ENCODE measurements at places on chromosomes 4 and X.

DNA sequence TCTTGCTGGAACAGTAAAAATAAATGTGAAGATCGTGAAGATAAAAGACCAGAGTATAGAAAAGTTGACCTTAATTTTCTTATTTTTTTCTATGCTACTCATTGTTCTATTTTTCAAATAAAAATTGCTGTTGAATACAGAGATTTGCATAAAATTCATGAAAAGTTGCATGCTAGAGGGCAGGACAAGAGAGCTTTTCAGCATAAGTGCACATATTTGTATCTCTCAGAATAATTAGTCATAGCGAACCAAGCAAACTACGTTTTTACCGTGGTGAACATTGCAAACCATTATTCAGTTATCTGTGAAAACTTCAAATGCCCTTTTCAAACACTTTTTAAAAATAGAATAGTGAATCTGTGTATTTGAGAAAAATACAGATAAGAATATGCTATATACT is 26.4 kb upstream of the AFF2 start:
- DNase-seq = no peak

DNA sequence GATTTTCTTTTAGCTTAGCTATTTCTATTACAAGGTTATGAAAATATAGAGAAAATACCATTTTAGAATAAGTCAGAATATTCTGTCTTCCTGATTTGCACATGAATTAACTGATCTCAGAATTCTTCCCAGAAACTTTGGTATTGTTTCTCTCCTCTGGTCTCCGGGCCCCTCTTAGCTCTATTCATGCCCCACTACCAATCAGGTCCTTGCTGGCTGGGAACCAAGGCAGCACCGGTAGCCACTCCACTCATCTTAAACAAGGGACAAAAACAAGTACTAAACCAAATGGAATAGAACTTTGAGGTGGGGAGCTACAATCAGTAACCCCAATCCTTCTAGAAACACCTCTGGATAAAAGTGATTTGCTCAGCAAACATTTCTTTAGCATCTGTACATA is 64.3 kb downstream of the GPC3 start:
- no peak for DNase-seq

DNA sequence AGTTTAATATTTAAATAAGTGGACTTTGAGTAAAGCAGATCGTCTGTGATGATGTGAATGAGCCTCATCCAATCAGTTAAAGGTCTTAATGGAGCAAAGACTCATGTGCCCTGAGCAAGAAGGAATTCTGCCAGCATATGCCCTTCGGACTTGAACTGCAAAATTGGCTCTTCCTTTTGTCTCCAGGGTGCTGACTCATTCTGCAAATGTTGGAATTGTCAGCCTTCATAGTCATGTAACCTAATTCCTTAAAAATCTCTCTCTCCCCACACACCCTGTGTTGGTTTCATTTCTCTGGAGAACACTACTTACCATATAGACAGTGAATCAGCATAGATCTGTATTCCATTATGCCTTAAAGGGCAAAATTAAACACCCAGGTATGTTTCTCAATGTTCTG is 609.8 kb upstream of the GALNTL6 start:
- no peak for DNase-seq

- DNase-seq = no peak
Observed at GRCh38 chrX:123348468-123348867, 164.4 kb downstream of the GRIA3 start.

DNA sequence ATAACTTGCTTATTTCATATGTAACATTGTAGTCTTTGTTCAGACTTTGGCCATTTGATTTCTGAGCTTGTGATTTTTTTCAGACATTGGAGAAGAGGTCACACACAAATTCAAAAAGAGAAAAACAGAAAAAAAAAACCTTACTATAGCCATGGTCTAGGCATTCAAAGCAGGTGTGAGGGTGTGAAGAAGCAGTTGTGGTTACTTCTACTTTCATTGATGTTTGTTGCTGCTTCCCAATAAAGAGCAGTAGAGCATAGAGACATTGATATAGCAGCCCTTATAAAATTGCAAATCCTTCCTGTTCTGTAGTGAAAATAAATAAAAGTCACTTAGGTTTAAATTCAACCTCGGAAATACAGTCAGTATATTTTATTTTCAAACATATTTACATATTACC is 671.6 kb downstream of the GRXCR1 start:
- DNase-seq = no peak

DNA sequence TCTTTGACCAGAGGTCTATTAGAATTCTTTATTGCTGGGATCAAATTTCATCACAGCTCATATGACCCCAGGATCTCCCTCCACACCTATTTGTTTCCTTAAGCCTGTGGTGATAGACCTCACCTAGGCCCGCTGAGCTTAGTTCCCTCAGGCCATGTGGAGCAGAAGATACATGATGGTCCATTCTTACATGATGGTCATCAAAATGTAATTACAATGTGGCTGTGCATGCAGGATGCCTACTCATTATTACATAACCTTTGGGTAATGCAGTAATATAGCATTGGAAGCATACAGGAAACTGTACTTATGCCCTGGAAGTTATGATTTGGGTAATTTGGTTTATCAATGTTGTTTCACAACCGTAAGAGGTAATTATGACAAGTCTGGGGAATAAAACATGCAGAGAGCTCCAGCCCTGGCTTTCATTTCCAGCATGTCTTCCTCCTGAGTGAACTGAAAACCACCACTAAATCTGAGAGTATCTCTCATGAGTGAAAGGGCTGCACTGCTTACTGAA is 67.0 kb upstream of the AGA start:
- no peak for DNase-seq

GRCh38 chr4:37453281-37453998 is 208.9 kb downstream of the NWD2 start:
- DNase-seq = no peak

DNA sequence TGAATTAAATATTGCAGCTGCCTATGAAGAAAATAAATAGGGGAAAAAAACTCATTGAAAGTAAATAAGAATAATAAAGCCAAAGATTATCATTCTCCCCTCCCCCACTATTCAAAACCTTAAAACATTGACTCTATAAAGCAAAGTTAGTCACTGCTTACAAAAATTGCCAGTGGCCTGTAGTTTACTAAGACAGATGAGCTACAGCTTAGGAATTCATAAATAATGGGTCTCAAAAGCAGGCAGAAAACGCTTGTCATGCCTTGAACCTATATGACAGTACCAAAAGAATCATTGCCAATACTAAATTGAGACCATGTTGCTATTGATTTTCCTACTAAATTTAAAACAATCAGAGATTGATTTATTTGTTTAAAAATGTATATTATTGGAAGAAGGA is 78.9 kb downstream of the SLC10A7 start:
- DNase-seq = peak; percentile 14

DNA sequence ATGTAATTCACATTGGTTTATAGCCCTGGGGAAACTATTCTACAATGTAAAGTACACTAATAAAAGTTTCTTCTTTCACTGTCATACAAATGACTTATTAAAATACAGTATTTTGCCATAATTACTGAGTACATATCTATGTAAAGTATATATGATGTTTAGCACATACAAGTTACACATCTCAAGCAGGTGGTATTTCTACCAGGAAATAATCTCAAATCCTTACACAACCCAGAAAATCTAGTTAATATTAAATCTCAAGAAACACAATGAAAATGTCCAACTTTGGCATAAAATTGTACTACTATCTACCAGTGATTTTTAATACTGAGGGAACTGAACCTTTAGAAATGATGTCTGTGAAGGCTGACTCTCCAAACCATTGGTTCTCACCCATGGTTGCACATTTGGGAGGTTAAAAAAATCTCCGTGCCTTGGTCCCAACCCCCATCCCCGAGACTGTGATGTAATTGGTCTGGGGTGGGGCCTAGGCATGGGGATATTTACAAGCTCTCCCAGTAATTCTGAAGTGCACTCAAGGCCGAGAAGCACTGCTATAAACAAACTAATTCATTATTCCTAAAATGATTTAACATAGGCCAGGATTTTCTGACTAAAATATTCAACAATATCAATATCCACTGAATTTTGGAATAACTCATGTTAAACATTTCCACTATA is 27.6 kb downstream of the MAP3K15 start:
- DNase-seq = no peak

DNA sequence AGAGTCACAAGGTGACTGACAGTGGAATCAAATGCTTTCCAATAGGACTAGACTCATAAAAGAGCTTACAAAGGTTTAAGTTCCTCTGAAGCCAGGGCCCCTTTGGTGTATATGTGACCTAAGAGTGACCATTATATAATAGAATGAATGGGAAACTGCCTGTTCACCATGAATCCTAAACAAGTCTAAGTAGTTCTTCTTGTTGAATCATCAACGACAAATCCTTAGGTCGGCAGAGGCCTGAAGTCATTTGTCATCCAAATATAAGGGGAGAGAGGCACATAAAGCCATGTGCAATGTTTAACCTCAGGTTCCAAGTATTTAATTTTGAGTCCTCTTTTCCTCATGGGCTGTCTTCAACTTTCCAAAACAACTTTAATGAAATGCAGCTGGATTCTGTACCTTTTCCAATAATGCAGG is 122.4 kb downstream of the RASL11B start:
- no peak for DNase-seq

DNA sequence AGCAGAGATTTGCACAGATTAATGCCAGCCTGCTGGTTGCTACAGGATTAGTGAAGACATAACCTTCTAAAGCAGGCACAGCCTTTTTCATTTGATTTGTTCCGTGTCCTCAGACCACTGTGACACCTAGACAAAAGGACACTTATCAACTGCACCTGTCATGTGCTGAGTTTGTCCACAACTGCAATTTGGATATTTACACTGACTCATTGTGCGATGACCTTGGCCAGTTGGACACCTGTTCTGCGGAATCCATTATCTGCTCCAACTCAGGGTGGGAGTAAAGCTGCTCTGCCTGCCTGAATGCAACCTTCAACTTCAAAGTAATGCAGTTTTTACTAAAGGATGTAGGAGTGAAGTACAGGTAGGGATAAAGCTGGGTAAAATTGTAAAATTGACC is 4.1 kb upstream of the NR0B1 start:
- no peak for DNase-seq

GRCh38 chr4:168335621-168336020 is 17.1 kb upstream of the DDX60 start:
- no peak for DNase-seq

DNA sequence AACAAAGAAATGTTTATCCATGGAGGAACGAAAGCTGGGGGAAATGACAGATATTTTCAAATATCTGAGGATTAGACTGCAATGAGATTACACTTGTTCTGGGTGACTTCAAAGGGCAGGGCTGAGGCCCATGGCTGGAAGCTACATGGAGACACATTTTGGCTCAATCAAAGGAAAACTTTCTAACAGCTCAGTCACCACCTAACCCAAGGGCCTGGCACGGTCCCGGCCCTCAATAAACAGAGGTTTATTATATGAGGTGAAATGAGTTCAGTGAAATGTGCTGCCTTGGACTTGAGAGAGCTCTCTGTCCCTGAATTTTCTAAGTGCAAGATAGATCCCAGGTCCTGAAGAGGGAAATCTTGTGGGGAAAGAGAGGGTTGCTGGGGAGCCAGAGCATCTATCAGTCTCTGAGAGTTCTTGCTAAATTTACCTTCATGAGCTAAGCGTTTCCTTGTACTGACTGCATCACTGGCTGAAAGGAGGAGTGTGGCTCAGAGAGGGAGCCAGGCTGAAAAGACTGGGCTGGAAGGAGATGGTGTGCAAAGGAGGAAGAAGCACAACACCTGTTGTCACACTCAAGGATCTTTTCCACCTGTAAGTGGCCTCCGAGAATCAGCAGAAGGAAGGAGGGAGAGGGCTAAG is 2.0 kb upstream of the RIPPLY1 start:
- DNase-seq = no peak

- DNase-seq = no peak
Observed at GRCh38 chr4:114663083-114663482, 64.5 kb downstream of the UGT8 start.

- DNase-seq = no peak
Observed at GRCh38 chr4:173494013-173494970, 35.7 kb downstream of the HAND2 start.

DNA sequence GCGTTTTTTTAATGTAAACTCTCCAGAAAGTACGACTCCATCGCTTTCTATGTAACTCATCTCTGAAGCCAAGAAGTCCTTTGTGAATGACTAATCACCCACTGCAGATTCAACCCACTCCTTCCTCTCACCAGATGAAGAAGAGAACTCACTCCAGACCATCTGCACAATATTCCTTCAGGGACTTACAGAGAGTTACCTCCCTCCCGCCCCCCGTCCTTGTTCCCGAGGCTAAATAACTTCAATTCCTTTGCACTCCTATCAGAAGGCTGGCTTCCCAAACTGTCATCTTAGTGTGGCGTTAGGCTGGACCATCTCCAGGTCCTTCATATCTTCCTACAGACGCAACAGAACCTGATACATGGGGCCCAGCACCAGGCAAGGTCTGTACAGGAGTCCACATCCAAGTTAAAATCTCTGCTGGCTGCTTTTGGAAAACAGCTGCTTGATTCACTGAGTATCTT is 82.4 kb downstream of the AFAP1 start:
- no peak for DNase-seq

DNA sequence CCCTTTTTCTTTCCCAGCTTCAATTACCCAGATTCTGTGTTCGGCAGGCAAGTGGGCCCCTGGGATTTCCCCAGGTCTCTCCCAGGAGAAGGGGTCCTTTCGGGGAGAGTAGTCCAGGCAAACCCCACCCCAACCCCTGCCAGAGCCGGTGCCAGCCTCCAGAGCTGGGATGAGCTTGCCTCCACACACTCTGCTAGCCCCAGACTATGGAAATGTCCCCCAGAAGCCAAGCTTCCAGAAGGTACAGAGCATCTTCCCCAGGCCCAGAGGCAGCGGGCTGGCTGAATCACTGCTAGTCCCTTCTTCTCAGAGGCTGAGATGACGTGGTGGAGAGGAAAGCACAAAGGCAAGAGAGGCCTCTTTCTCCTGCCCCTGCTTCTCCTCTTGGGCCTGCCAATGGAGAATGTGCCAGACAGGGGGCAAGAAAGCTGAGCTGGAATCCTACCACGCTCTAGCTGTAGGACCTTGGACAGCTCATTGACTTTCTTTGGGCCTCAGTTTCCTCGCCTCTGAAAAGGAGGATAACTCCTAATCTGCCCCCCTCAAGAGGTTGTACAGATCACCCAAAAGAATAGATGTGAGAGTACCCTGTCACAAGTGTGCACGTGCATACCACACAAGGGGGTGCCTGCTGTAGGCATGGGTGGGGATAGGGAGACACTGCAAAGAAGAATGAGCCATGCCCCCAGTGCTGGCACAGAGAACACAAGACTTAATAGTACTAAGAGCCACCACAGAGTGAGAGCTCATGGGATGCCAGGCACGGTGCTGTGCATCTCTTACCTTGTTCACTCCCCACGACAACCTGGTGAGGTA is 2.1 kb downstream of the SASH3 start:
- no peak for DNase-seq

- peak; percentile 71 for DNase-seq
Observed at GRCh38 chr4:55173580-55173979, 48.2 kb upstream of the KDR start.

- DNase-seq = no peak
Observed at GRCh38 chr4:25872851-25873631, 10.3 kb upstream of the SEL1L3 start.

DNA sequence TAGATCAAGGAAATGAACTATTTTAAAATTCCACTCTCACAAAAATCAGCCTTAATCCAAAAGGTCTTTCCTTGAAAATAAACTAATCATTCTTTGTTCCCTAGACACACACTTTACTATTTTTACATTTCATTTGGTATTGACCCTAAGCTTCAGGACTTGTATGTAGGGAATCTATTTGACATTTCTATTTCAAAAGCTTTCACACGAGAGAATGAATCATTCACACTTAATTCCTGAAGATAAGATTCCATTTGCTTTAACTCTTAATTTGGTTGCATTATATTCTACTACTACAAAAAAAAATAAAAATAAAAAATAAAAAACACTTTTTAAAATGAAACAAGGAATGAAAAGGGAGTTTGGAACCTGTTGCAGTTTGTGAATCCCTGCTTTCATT is 43.7 kb downstream of the EDNRA start:
- DNase-seq = no peak

All from epithelial cell of prostate (primary cell).